CD4-positive, alpha-beta T cell treated with Interleukin-2 at 100 ng/mL for 4 hours (primary cell): ENCODE measurements at places on chromosomes 7 and 10.
A peak's percentile ranks its signal among the peaks of the same experiment; 100 is the strongest.

GRCh38 chr10:63236113-63236935 lies 103.2 kb downstream of the NRBF2 start:
- peak; percentile 64 for DNase-seq

DNA sequence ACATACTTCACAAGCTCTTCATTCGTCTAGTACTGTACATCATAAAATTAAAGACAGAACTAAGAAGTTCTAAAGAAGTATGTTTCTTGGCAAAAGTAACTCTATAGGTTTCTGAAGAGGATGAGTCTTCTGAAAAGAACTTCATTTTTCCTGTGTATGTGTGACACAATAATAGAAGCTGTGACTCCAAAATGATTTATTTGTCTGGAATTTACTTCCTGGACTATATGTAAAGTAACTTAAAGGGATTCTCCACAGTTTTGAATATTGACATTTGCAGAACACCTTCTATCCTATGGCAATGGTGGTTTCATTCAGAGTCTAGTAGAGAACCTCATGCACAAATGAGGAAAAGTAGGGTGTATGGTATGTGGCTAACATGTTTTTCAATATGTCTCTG lies 19.8 kb upstream of the CLDN12 start:
- no peak for DNase-seq

GRCh38 chr7:97027427-97028234 lies 3.0 kb upstream of the DLX5 start:
- DNase-seq: peak; percentile 61

- DNase-seq: no peak
Observed at GRCh38 chr7:50121286-50121685, 28.2 kb upstream of the ZPBP start.

DNA sequence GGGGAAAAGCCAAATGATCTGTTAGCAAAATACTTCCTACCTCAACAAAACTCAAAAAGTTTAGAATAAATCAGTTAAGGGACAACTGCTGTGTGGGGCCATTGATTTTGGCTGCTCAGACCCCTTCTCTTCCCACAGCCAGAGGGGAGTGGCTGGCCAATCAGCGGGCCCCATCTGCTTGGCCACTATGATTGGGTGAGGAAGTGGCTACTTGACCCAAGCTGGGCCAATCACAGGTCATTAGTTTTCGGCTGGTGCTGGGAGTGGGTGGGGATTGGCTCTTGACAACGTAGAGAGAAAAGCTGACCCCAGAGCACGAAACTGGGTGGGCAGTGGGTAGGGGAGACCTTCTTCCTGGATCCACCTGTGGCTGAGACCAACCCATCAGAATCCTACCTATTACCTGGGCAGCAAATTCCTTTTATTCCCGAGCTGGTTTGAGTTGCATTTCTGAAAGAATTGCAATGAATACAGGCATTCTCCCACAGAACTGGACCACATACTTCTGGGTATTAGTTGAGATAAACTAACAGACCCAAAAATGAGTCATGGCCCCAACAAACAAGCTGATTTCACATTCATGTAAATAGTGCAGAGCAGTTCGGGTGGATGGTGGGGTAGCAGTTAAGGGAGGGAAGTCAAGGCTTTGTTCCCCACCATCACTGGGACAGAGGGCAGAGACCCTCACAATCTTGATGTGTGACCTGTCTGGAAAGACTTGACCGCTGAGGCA lies 35.6 kb upstream of the HMX3 start:
- no peak for DNase-seq
